Activated CD8-positive, alpha-beta memory T cell treated with anti-CD3 and anti-CD28 coated beads, Interleukin-2, amount 10 ng/mL, durations not matched to agents 7 days and 5 days (primary cell): ENCODE measurements at places on chromosomes 2 and 18. TPM values are rescaled to one million over a fixed set of nuclear protein-coding genes. Genes with fewer than 3 reads are reported as not detected.

- no peak for DNase-seq
Measured at GRCh38 chr2:180647621-180648020, 332.8 kb upstream of the UBE2E3 start.

- no peak for DNase-seq
Measured at GRCh38 chr2:95284886-95285541, 10.8 kb downstream of the PROM2 start.

GRCh38 chr2:217054791-217055190, 194.9 kb upstream of the TNP1 start:
- no peak for DNase-seq

Gene CPO
- not detected for total RNA-seq

Gene IRS1
- total RNA-seq, result 5.8 TPM

- DNase-seq, result no peak
Measured at GRCh38 chr2:137168552-137168951, 403.2 kb downstream of the THSD7B start.

- DNase-seq, result no peak
Measured at GRCh38 chr2:12796657-12797056, 79.9 kb downstream of the TRIB2 start.

Gene DNAH7
- not detected for total RNA-seq

Gene ASB18
- total RNA-seq, result not detected

DNA sequence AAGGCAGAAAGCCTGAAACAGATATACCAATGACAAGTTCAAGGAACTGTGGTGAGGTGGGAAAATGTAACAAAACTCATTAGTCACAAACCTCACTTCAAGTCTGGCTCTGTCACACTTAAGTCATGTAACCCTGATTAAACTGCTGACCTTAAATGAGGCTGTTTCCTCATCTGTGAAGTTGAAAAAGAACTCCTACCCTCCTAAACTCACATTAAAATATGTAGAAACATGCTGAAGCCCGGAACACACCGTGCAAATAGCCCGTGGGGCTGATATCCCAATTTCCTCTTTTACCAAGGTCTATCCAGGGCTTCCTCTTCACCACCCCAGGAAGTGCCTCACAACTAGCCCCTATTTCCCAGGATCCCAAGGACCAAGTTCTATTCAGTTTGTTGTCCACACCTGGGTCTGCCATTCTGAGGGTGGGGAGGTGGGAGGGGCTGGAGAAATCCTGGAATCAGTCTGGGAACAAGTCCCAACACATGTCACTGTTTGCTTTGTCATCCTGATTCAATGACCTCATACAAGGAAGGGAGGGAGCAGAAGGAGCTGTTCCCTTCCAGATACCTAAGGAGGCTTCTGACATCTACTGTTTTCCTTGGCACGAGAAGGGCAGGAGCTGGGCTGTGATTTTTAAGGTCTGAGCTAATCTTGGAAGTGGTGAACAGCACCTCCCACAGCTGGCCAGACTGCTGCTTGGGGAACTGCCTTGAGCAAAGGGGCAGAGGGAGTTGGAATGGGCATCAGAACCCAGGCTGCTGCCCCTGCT, 42.3 kb downstream of the SLC4A1AP start:
- DNase-seq, result no peak

Gene ACMSD
- total RNA-seq, result not detected

DNA sequence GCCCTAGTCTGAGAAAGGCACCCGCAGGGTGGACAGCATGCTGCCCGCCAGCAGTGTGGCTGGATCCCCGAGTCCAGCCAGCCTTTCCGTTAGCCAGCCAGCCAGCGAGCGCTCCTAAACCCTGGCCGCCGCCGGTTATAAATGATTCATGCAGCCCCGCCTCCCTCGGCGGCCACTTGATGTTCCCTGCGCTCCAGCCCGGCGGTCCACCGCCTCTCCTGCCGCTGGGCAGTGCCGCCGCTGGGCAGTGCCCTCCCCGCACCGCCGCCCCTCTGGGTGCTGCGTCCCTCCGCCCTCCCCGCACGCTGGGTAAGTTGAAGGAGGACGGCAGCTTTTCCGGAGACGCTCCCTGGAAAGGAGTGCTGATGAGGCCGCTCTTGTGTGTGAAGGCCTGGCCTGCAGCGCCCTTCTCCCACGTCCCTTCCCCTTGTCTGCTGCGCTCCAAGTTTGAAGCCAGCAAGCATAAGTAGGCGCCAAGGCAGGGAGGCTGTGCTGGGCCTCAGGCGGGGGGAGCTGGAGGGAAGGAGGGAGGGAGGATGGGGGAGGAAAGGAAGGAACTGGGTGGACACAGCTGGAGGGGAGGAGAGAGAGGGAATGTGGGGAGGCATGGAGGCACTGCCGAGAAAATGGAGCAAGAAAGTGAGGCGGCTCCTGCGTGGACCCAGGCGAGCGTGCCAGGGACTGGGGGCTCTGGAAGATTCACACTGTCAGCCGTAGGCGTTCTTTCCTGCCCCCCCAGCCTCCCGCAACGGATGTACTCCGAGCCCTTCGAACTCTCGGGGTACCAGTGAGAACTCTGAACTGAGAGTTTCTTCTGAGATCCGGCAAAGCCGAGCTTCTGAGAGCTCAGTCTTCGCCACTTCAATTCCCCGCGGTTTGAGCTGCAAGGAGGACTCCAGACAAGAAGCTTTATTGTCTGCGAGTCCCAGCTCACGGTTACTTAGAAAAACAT, 131.9 kb downstream of the GLI2 start:
- no peak for DNase-seq

DNA sequence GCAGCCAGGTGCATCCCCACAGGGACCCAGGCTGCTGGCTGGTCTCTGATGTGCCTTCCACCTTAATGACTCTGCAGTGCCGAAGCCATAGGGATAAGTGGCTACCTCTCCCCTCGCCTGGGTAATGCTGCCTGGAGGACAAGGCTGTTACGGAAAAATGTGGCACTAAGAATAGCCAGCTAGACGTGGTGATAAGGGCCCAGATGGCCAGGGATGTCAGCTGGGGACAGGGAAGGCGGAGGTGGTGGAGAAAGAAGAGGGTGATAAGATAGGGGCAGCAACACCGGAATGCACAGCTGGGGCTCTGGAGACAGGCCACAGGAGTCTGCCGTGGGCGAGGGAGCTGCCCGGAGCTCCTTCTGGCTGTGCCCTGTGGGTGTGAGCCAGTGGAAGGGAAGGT, 170.6 kb downstream of the FHOD3 start:
- DNase-seq, result no peak

Gene NEU2
- total RNA-seq, result not detected

- DNase-seq, result no peak
Measured at GRCh38 chr2:102013206-102014040, 21.7 kb downstream of the IL1R2 start.

Gene CCBE1
- not detected for total RNA-seq

Gene LIMS2
- 4.5 TPM for total RNA-seq

GRCh38 chr2:31238126-31238905, 4.4 kb downstream of the EHD3 start:
- DNase-seq, result no peak

GRCh38 chr2:168378960-168379669, 77.0 kb upstream of the CERS6 start:
- DNase-seq, result peak; percentile 57

Gene RBM44
- 1.2 TPM for total RNA-seq

- DNase-seq, result peak; percentile 41
Measured at GRCh38 chr2:69386360-69386759, 667 bp downstream of the GFPT1 start.

Gene APLF
- total RNA-seq, result 3.0 TPM

GRCh38 chr2:203625701-203626100, 80.7 kb upstream of the CD28 start:
- DNase-seq, result no peak

Gene SERPINB4
- total RNA-seq, result not detected

- DNase-seq, result no peak
Measured at GRCh38 chr18:74337912-74338309, 22.3 kb downstream of the C18orf63 start.

DNA sequence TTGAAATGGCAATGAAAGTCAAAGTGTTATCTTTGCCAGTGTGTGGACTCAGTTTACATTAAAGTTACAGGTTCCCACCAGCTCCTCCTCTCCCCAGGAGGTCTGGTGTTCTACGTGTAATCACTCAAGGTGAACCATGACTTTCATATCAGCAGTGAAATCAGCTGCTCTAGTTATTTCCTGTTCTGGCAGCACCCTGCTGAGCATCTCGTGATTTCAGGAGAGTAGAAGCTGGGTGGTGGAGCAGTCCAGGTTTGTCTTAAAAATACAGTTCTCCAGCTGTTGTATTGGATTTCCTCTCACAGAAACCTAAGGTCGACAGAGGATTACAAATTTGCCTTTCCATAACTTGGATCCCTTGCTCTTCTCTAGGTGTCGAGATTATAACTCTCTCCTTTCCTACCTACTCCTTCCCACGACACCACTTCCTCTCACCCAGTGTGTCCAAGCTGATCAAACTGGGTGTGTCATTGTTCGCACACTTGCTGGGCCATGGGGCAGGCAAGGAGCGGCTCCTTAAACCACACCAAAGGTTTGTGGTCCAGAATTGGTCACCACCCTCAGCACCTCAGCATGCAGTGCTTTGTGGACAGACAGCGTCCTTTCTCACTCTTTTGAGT, 13.0 kb upstream of the ARHGAP25 start:
- peak; percentile 71 for DNase-seq

Gene XPO1
- total RNA-seq, result 198 TPM

Gene STARD6
- total RNA-seq, result 0.20 TPM

Gene WDR75
- total RNA-seq, result 55.5 TPM

DNA sequence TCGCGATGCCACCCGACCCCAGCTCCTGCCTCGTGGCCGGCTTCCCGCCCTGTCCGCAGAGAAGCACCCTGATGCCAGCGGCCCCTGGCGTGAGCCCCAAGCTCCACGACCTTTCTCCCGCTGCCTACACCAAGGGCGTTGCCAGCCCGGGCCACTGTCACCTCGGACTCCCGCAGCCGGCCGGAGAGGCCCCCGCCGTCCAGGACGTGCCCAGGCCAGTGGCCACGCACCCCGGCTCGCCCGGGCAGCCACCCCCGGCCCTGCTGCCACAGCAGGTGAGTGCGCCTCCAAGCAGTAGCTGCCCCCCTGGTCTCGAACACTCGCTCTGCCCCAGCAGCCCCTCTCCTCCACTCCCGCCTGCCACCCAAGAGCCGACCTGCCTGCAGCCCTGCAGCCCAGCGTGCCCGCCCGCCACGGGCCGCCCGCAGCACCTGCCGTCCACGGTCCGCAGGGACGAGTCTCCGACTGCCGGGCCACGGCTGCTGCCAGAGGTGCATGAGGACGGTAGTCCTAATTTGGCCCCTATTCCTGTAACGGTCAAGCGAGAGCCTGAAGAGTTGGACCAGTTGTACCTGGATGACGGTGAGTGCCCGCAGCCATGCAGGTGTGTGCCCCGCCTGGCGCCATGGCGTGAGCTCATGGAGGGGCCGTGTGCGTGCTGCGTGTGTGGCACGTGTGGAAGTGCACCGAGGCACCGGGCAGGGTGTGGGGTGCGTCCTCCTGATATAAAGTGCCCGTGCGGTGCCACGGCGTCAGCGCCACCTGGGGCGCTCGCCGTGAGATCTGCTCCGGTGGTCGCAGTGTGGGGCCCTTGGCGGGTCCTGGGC, 90.8 kb downstream of the NFATC1 start:
- DNase-seq, result no peak

GRCh38 chr2:207405150-207405549, 124.6 kb upstream of the CREB1 start:
- no peak for DNase-seq

GRCh38 chr18:59701272-59701671, 4.0 kb upstream of the CCBE1 start:
- no peak for DNase-seq
